NT2/D1 (cell line): ENCODE measurements at places on chromosomes 1 and 21.

GRCh38 chr1:20109223-20109856 is 10.0 kb downstream of the PLA2G2D start:
- DNase-seq = no peak

- no peak for DNase-seq
Measured at GRCh38 chr1:57325117-57325516, 98.7 kb downstream of the DAB1 start.

- DNase-seq = peak; percentile 66
Measured at GRCh38 chr21:32562426-32562825, 22.9 kb downstream of the TCP10L start.

DNA sequence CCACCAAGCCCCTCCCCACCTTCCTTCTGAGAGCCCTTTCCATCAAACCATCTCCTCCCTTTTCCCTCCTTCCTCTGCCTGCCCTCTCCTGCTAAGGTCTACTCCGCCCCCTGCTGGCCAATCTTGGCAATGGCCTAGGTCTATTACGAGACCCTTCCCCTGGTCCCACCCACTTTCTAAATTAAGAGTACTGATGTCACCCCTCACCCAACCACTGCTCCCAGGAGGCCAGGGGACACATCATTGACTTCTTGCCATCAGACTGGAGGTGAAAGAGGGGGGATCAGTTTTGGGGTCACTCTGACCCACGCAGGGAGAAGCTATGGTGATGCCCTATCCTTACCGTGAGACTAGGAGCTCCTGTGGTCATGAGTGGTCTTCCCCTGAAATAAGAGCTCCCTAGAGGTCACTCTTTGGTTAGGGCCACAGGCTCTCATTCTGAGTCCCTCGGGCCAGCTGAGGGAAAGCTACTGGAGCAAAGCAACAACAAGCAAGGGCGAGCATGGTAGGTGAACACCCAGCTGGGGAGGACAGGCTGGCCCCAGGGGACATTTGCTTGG is 34.6 kb upstream of the S100A7 start:
- DNase-seq = peak; percentile 95

DNA sequence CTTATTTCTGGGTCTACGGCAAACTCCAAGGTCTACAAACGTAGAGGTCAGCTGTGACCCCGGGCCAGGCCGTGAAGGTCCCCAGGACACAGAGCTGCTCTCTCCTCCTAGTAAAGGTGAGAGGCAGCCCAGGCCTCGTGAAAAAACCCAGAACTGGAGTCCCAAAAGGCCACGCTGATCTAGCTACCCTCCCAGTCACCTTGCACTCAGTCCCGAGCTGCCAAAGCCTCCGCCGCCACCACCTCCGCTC is 125 bp downstream of the ATP5PF start:
- DNase-seq = no peak

DNA sequence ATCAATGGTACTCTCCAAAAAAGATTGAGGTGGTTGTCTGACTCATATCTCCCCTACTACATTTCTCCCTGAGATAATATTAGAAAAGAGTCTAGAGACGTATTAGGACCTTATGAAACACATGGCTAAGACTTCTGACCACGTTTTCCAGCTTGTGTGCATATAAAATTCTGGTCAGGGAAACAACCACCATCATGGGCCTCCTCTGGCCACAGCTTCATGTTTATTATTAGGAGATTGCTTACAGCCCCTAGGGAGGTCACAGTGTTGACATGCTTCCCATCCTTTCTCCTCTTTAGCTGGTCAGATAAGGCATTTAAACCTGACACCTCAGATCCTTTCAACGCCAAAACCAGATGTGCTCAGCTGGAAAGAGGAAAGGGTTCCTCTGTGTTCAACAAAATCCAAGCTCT is 620.2 kb downstream of the PLPP3 start:
- no peak for DNase-seq

- DNase-seq = no peak
Measured at GRCh38 chr1:14929547-14930246, 223.8 kb upstream of the TMEM51 start.

GRCh38 chr21:28235169-28235895 is 757.3 kb downstream of the LTN1 start:
- no peak for DNase-seq

DNA sequence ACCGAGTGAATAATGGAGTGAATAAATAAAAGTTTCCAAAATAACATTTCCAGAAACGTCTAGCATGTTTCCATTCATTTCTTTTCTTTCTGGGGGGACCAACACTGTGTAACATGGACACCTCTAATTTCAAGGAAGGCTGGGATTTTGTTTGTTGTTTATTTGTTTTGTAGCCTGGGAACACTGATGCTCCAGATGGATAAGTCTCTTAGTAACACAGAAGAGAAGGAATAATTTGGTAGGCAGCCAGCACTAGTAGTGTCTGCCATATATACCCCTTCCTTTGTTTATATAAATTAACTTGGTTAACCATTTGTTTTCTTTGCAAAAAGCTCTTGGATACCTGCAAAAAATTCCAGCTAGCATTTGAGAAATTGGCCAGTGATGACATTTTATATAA is 411.4 kb upstream of the DEPDC1 start:
- DNase-seq = no peak
